PC-9 (cell line): ENCODE measurements at places on chromosomes 7 and 10. TPM values are rescaled to one million over a fixed set of nuclear protein-coding genes. Genes with fewer than 3 reads are reported as not detected.

GRCh38 chr7:3370921-3371320, 69.9 kb downstream of the SDK1 start:
- no peak for DNase-seq

DNA sequence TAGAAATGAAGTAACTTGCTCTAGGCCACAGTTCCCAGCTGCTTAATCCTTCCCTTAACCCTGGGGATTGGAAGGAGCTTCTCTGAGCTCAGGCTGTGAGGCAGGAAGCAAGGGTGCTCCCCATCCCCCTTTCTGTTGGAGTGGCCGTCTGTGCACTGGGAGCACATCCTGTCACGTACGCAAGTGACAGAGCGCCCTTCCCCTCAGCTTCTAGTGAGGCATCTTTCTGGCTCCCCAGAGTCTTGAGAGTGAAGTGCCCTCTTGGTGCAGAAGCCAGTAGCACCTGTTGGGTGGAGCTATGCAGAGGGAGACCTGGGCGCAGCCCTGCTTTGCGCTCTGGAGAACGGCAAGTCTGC, 47.8 kb downstream of the SHH start:
- DNase-seq: no peak

GRCh38 chr10:132329565-132330485, 2.2 kb upstream of the LRRC27 start:
- peak; percentile 31 for DNase-seq

- DNase-seq: no peak
Measured at GRCh38 chr7:148175512-148175911, 415.1 kb upstream of the C7orf33 start.

CHCHD3 gene
- total RNA-seq: 77.7 and 100 TPM in 2 replicates
